Small intestine (tissue), 16 donors: ENCODE measurements at places on chromosomes 5 and 9.

GRCh38 chr5:431001-431710 lies 11.8 kb upstream of the EXOC3 start:
- peak; percentile 84 for DNase-seq

DNA sequence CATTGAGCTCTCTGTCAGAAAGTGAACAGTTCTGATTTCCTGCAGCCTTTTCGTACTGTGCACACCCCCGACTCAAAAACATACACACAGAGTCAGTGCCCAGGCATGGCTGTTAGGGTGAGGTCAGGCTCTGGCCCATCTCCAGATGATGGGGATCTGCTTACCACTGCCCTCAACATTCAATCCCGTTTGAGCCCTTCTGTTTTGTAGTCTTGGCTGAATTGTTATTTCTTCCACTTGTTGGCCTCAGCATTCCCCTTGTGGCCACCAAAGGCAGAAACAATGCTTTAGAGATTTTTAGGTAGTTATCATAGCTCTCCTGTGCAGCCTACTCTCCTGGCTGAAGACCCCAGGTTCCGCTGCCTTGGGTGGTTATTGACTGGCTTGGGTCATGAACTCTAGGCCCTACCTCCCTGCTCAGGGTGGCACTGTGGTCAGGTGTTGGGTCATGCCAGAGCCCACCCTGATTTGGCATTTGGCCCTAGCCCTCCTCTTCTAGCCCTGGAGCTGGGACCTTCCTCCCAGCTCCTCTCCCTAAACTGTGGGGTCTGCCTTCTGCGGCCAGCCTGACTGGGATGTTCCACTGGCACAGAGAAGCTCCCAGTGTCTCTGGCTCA lies 7.8 kb upstream of the MYOZ3 start:
- no peak for DNase-seq

DNA sequence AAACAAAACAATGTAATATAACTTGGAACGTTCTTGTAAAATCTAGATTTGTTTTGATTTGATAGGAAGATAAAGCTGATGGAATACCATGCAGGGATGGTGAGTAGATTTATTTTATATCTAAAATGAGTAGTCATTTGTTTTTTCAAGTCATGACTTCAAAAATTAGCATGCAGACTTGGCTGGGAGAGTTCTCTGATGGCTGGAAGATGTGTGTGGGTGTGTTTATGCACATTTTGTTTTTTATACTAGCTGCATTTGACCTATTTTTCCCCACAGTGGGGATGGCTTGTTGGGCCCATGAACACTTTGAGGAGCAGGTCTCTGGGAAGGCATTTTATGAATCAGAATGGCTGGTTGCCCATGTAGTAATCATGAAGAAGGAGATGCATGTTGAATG lies 109.2 kb downstream of the MTRR start:
- no peak for DNase-seq

DNA sequence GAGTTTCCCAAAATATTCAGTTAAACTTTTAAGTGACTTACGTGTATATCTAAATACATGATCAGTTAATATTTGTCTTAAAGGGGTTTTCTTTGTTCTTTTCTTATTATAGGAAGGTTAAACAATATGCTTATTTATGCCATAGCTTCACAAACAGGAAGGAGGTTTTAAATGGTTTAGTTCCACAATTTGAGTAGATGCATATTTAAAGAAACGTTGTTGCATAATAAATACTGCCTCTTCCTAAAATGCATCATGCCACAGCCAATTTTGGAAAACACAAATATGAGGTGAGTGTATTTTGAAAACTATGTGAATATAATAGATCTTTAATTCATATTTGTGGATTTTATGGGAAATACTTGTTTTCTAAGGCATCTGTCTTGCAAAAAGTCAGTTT lies 2.5 kb upstream of the ADRB2 start:
- no peak for DNase-seq
